ENCODE measurements at places on chromosomes 2 and 18.

DNA sequence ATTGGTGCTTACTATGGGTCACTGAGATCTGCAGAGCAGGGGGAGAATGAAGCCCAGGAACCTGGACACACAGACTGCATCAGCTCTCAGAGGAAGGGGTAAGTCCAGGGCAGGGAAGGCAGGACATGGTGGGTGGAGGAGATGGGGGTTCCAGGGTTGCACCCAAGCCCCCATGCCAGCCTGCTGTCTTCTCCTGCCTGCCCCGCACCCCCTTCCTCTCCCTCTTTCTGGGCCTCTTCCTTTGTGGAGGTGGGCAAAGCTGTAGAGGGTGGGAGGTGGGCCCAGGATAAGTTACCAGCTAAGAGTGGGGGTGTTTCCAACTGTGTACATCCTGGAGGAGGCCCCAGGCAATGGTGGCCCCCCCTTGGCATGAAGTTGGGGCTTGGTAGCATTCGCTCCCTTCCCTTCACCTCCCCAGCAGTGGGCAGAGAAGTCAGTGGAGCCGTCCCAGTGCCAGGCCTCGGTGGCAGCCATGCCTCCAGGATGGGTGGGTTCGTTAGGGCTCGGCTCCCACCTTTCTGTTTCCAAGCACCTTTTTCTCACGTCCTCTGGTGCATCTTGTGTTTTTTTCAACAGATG, 132.2 kb downstream of the CLIP4 start:
- no peak for DNase-seq

GRCh38 chr2:1430491-1430890, 17.2 kb downstream of the TPO start:
- DNase-seq, result no peak

DNA sequence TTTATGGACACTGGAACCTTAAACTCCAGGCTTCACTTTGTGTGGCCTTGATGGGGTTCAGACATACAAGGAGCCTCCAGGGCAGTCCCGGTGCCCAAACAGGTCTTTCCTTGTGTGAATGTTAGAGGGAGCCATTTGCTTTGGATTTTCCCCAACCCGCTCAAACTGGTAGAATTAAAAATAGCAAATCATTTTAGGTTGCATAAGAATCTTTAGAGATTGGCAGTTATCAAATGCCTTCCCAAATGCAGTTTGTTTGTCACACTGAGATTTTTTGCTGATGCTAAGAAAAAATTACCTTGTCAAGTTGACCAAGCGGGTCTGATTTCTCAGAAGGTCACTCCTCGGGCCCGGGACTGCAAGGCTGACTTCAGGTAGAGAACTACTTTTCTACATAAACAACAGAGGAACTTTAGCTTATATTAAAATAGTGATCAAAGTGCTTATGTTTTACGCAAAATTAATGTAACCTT, 36.4 kb downstream of the ATP6V1C2 start:
- DNase-seq, result no peak

DNA sequence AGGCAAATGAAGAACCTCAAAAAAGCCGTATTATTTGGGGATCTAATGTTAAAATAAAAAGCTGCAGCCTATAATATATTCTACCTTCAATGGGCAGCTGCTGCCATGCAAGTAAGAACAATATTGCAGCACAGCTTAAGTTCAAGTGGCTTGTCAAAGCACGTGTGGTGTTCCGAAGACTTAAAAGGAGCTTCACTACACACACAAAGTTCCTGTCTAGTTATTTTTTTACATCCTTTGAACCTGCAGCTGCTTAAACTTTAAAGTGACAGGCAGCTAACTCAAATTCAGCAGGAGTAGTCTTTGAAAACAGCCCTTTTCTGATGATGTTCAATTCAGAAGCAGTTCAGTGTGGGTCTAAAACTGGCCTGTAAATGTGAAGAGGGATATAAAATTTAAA, 85.8 kb upstream of the XIRP2 start:
- no peak for DNase-seq

DNA sequence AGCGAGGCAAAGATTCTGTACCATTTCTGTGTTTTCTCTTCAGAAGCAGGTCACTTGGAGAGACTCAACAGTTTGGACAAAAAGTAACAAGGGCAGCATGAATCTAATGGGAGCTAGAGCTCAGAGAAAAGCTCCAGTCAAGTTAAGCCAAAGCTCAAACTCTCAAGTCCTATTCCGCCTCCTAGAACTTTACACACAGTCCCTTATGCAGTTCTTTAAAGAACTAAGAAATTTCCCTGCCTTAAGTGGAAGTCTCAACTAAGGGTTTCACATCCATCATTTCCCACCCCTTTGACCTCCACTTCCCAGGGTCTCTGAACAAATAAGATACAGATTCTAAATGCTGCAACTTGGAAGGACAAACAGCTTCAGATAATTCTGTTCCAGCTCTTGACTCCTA, 121.3 kb upstream of the RNU4ATAC start:
- no peak for DNase-seq

- no peak for DNase-seq
Observed at GRCh38 chr18:70430501-70431173, 141.8 kb downstream of the SOCS6 start.

GRCh38 chr2:65096948-65097347, 33.0 kb downstream of the RAB1A start:
- peak; percentile 7 for DNase-seq

DNA sequence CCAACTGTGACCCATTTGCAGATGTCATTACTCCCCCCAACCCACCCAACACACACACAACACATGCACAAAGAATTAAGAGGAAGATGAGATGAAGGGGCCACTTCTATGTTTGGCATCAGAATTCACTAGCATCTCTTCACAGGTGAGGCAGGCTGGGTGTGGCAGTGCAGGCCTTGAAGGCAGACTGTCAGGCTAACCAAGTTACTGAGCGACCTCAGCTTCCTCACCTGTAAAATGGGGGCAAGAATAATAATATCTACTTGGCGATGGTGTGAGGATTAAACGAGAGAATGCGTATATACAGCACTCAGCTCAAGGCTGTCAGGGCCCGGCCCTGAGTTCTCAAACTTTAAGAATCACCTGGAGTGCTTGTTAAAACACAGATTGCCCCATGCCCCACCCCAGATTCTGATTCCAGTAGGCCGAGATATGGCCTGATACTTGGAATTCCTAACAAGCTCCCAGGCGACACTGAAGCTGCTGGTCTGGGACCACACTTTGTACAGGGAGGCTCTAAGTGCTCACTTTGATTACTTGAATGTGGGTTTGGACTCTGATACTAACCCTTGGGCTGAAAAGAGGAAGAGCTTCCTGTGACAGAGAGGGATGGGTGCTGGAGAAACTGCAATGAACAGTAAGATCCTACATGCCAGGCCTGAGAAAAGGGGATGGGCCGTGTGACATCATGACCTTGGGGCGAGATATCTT, 1.1 kb downstream of the ACTG2 start:
- DNase-seq, result no peak
